ENCODE measurements at places on chromosomes 16 and 17.

- no peak for DNase-seq
These were observed 878 bp downstream of the TRIM72 start for GRCh38 chr16:31214708-31215286.

DNA sequence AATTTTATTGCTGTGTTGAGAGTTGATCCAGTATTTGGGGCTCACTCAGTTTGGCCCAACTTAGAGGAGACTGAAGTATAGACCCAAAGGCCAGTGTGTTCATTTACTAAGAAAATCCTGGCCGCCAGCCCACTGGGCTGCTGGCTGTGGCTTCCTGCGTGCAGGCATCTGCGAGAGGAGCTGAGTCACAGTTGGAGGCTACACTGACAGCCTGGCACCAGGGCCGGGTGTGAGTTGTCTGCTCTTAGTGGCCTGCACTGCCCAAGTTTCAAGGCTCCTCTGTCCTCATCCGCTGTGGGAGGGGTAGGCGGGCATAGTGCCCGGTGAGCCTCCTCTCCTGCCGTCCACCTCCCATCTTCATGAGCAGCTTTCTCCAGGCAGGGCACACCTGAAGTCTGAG, 54.2 kb downstream of the PLD6 start:
- no peak for DNase-seq

DNA sequence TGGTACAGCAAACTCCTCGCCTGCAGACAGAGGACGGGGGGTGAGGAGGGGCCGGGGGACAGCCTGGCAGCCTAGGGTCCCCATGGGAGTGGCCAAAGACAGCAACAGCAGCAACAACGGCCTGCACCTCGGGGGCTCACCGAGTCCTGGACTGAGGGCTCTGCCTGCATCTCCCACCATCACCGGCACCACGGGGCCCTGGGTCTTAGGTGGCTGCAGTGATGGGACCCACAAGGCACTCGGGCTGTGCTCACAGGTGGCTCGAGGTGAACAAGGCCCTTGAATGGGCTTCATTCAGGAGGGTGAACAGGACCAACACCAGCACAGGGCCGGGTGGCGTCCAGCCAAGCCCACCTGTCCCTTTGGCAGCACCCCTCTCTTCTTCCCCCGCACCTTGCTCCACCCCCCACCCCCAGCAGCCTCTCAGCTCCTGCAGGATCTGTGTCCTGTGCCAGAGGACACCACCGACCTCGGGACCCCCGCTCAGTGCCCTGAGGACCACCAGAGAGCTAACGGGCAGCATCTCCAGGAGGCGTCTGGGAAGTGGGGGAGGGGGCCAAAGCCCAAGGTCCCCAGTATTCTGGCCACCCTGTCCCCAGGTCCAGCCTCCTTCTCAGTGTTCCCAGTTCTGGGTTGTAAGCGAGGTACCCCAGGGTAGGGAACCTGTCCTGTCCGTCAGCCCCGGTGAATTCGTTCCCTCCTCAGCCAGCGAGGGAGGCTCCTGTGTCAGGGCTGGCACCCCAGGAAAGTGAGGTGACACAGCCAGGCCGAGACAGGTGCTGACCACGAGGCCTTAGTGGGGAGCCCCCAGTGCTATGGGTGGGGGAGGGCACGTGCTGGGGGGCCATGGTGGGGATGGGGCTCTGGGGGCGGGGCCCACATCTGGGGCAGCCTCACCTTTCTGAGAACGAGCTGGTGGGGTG, 94.3 kb downstream of the TBC1D16 start:
- no peak for DNase-seq

DNA sequence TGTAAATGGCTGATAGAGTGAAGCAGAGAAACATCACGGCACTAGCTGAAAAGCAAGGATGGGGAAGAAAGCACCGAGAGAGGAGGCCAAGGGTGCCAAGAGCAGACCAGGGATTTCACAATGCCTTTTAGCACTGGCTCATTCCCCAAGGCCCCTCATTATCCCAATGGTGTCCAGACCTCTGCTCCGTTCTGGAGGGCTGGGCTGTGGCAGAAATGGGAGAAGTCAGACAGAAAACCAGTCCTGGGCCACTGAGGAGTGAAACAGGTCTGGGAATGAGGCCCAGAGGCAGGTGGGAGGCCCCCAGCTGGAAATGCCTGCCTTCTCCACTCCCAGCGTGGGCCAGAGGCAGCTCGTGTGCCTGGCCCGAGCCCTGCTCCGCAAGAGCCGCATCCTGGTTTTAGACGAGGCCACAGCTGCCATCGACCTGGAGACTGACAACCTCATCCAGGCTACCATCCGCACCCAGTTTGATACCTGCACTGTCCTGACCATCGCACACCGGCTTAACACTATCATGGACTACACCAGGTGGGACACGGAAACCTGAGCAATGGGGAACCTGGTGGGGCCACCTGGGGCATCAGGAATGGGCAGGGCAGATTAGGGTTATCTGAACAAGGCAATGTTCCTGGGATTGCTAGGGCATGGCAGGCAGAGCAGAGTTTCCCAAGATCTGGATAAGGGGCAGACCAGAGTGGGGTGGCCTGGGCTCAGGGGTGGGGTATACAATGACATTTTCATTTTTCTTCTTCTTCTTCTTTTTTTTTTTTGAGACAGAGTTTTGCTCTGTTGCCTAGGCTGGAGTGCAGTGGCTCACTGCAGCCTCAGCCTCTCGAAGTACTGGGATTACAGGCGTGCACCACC, 20.3 kb downstream of the ANKRD40 start:
- no peak for DNase-seq

GRCh38 chr17:78840530-78840779, 159 bp downstream of the USP36 start:
- DNase-seq: no peak

All from T-helper 9 cell (primary cell).